ENCODE measurements at places on chromosomes 12 and 14.

- DNase-seq, result no peak
Measured at GRCh38 chr12:87317302-87317701, 711.9 kb downstream of the C12orf50 start.

GRCh38 chr14:98077176-98077575, 1194.8 kb downstream of the BCL11B start:
- DNase-seq, result no peak

DNA sequence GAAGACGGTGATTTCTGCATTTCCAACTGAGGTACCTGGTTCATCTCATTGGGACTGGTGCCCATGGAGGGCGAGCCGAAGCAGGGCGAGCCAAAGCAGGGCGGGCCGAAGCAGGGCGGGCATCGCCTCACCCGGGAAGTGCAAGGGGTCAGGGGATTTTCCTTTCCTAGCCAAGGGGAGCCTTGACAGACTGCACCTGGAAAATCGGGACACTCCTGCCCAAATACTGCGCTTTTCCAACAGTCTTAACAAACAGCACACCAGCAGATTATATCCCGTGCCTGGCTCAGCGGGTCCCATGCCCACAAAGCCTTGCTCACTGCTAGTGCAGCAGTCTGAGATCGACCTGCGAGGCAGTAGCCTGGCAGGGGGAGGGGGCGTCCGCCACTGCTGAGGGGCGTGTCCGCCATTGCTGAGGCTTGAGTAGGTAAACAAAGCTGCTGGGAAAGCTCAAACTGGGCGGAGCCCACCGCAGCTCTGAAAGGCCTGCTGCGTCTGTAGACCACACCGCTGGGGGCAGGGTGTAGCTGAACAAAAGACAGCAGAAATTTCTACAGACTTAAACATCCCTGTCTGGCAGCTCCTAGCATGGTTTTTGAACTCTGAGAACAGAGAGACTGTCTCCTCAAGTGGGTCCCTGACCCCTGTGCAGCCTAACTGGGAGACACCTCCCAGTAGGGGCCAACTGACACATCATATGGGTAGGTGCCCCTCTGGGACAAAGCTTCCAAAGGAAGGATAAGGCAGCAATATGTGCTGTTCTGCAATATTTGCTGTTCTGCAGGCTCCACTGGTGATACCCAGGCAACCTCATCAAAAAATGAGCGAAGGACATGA, 77.2 kb downstream of the BAZ1A start:
- DNase-seq, result no peak

GRCh38 chr14:52694761-52695480, 437 bp downstream of the ERO1A start:
- DNase-seq, result peak; percentile 50

GRCh38 chr12:3092764-3093163, 15.6 kb downstream of the TSPAN9 start:
- no peak for DNase-seq

All from ACHN (cell line).